ENCODE measurements at places on chromosomes 5 and 9. TPM values are rescaled to one million over a fixed set of nuclear protein-coding genes. Genes with fewer than 3 reads are reported as not detected.

DNA sequence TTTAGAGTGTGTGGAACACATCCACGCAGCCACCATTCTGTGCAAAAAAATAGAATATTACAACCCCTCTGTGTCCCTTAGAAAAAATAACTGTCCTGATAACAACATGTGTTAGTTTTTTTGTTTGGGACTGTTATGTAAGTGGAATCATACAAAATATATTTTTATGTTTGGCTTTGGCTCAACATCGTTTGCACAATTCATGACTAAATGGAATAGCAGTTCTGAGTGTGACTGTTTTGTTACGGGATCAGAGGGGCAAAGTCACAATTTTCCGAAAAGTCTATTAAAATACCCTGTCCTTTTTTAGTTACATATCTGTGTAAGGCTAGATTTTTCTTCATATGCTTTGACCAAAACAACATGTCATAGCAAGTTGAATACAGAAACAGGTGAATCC, 12.8 kb downstream of the MTREX start:
- peaks cover 11% of the 10 kb centered on the region for H3K36me3 ChIP-seq
- DNase-seq, result no peak
- no peaks in the 10 kb centered on the region for H3K4me1 ChIP-seq
- no peak overlapping the region for H3K27ac ChIP-seq
- no peak overlapping the region for H3K4me3 ChIP-seq
- H3K27me3 ChIP-seq, result no peaks in the 10 kb centered on the region

DNA sequence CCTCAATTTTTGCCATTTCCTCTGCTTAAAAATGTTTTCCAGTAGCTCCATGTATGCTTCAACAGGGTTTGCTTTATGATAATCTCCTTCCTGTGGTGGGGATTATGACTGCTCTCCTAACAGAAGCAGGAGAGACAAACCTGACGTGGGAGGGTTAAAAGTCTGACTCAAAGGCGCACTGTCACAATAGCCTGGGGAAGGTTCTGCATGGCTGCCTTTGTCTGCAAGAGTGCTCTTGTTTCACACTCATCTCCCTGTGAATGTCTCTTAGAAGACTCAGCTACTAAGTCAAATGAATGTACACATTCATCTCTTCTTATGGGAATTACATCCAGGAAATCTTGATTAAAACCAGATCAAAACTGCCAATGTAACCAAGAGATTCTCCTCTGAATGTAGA, 90.9 kb upstream of the MTAP start:
- H3K4me1 ChIP-seq, result no peaks in the 10 kb centered on the region
- H3K27ac ChIP-seq, result no peak overlapping the region
- H3K36me3 ChIP-seq, result no peaks in the 10 kb centered on the region
- H3K4me3 ChIP-seq, result no peak overlapping the region
- no peaks in the 10 kb centered on the region for H3K27me3 ChIP-seq
- no peak for DNase-seq

- no peak overlapping the region for H3K27ac ChIP-seq
- H3K27me3 ChIP-seq, result no peaks in the 10 kb centered on the region
- no peaks in the 10 kb centered on the region for H3K4me1 ChIP-seq
- DNase-seq, result no peak
- H3K4me3 ChIP-seq, result no peak overlapping the region
Observed at GRCh38 chr9:13816837-13817236, 497.1 kb downstream of the NFIB start.

DNA sequence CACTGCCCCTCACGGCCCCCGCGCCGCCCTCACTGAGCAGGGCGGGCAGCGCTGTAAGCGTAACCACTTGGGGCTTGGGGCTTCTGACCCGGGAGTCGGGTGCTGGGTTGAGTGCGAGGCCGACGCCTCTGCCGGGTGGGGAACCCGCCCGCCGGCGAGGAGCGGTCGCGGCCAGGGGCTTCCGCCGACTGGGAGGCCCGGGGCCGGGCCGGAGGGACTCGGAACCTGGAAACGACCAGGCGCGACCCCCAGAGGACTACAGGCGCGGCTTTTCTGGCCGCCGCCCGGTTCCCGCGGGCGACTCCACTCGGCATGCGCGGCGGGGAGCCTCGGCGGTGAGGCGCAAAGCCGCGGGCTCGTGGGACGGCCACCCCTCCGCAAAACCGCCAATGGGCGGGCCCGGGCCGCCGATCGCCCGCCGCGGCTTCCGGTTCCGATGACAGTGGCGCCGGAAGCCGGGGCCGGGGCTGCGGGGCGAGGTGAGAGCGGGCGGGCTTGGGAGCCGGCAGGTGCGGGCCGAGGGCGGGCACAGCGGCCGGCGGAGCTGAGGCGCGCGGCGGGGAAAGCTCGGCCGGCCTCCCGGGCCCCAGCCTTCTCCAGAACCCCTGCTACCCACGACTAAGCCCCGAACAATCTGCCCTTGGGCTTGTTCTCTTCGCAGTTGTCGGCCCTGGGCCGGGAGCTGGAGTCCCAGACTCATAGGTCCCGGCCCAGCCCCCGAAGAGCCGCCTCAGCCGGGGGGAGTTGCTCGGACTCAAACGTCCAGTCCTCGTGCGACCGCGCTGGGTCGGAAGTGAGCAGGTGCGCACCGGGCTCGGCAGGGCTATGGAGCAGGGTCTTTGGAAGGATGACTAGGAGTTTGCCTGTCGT, at the start of gene RMND5B:
Gene RMND5B, plus strand, starts transcription at position 439 of the 870 bp plus-strand sequence. CDS start 7,106 bp downstream, outside the sequence.
- peak within 1 kb of the TSS; percentile 80 for H3K27ac ChIP-seq
- peak within 1 kb of the TSS; percentile 66 for H3K4me3 ChIP-seq
- peak; percentile 74 for DNase-seq
- H3K27me3 ChIP-seq, result no peaks in the 10 kb centered on the region
- no peaks in the 10 kb centered on the region for H3K36me3 ChIP-seq
- H3K4me1 ChIP-seq, result peaks cover 7% of the 10 kb centered on the region

GRCh38 chr5:89351975-89352374, 469.0 kb upstream of the MEF2C start:
- no peaks in the 10 kb centered on the region for H3K36me3 ChIP-seq
- DNase-seq, result no peak
- no peaks in the 10 kb centered on the region for H3K27me3 ChIP-seq
- H3K27ac ChIP-seq, result no peak overlapping the region

GRCh38 chr9:8315211-8315610, 515.6 kb upstream of the DMAC1 start:
- H3K36me3 ChIP-seq, result no peaks in the 10 kb centered on the region
- no peaks in the 10 kb centered on the region for H3K4me1 ChIP-seq
- no peak overlapping the region for H3K4me3 ChIP-seq
- H3K27me3 ChIP-seq, result no peaks in the 10 kb centered on the region
- DNase-seq, result no peak

DNA sequence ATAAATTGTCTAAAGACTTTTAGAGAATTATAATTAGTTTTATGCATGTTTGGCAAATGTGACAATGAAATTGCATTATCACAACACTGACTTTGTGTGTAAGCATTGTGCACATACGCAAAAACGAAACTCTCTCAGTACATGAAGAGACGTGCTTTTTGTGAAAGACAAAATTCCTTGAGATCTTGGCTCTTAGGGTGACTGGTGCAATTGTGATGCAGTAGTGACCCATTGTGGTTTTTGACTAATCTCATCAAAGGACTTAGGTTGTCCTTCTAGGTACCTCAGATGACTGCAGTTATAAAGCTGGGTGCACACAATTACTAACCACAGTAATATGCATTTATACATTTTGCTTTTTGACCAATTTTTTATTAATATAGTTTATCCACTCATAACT, 25.3 kb upstream of the TYRP1 start:
- no peak overlapping the region for H3K27ac ChIP-seq
- DNase-seq, result no peak
- H3K36me3 ChIP-seq, result no peaks in the 10 kb centered on the region
- no peaks in the 10 kb centered on the region for H3K4me1 ChIP-seq
- no peak overlapping the region for H3K4me3 ChIP-seq

GRCh38 chr5:91189480-91190313, 193.4 kb downstream of the ARRDC3 start:
- no peaks in the 10 kb centered on the region for H3K4me1 ChIP-seq
- no peaks in the 10 kb centered on the region for H3K36me3 ChIP-seq
- H3K4me3 ChIP-seq, result no peak overlapping the region
- no peaks in the 10 kb centered on the region for H3K27me3 ChIP-seq

GRCh38 chr5:112257976-112258375, 161.1 kb downstream of the EPB41L4A start:
- no peak overlapping the region for H3K27ac ChIP-seq
- no peaks in the 10 kb centered on the region for H3K36me3 ChIP-seq
- no peak for DNase-seq
- no peaks in the 10 kb centered on the region for H3K4me1 ChIP-seq

- no peak overlapping the region for H3K4me3 ChIP-seq
- no peak overlapping the region for H3K27ac ChIP-seq
- no peaks in the 10 kb centered on the region for H3K36me3 ChIP-seq
- DNase-seq, result no peak
- H3K27me3 ChIP-seq, result no peaks in the 10 kb centered on the region
Observed at GRCh38 chr5:114447084-114447773, 85.4 kb downstream of the KCNN2 start.

DNA sequence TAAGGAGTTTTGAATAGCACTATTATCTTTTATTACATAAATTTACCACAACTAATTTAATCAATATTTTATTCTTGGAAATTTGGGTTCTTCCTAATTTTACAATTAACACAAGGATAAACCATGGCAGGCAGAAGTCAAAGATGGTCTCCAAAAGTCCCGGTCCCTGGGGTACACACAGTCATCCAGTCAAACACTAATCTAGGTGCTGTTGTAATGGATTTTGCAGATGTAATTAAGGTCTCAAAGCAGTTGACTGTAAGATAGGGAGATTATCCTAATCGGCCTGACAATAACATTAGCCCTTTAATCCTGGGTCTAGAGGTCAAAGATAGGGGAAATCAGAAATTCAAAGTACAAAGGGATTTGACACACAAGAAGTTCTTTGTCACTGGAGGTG, 57.5 kb upstream of the HTR1A start:
- no peaks in the 10 kb centered on the region for H3K4me1 ChIP-seq
- H3K4me3 ChIP-seq, result no peak overlapping the region
- H3K27ac ChIP-seq, result no peak overlapping the region
- no peaks in the 10 kb centered on the region for H3K27me3 ChIP-seq

DNA sequence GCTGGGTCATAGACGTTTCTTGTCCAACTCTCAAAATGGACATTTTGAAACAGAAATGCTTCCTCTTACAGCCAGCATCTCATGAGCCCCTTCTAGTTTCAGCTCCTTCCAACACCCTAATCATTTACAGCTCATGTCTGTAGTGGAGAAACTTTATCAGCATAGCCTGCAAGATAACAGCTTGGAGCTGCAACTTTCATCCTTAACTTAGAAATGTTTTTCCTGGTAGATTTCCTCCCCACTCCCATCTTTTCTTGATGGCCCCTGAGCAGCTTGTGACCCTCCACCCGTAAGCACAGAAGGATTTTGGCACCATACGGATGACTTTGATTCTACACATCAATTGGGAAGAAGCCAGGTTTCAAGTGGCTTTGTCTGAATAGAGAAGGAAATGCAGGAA, 53.5 kb upstream of the TGFBR1 start:
- no peaks in the 10 kb centered on the region for H3K27me3 ChIP-seq
- no peak for DNase-seq
- H3K36me3 ChIP-seq, result no peaks in the 10 kb centered on the region
- no peak overlapping the region for H3K27ac ChIP-seq

GRCh38 chr5:162240734-162241133, 173.2 kb downstream of the GABRG2 start:
- H3K36me3 ChIP-seq, result no peaks in the 10 kb centered on the region
- no peaks in the 10 kb centered on the region for H3K4me1 ChIP-seq
- DNase-seq, result no peak
- no peak overlapping the region for H3K27ac ChIP-seq
- H3K27me3 ChIP-seq, result no peaks in the 10 kb centered on the region

- H3K27ac ChIP-seq, result no peak overlapping the region
- no peaks in the 10 kb centered on the region for H3K4me1 ChIP-seq
- H3K4me3 ChIP-seq, result no peak overlapping the region
- H3K36me3 ChIP-seq, result no peaks in the 10 kb centered on the region
- H3K27me3 ChIP-seq, result no peaks in the 10 kb centered on the region
- no peak for DNase-seq
Observed at GRCh38 chr5:158943057-158943456, 156.7 kb downstream of the EBF1 start.

- H3K27me3 ChIP-seq, result no peaks in the 10 kb centered on the region
- no peak overlapping the region for H3K4me3 ChIP-seq
- no peaks in the 10 kb centered on the region for H3K4me1 ChIP-seq
- no peaks in the 10 kb centered on the region for H3K36me3 ChIP-seq
- no peak for DNase-seq
- H3K27ac ChIP-seq, result no peak overlapping the region
Observed at GRCh38 chr5:143108498-143109128, 294.9 kb downstream of the NR3C1 start.

GRCh38 chr5:1634337-1634661, 110.5 kb upstream of the LPCAT1 start:
- no peak for DNase-seq
- no peaks in the 10 kb centered on the region for H3K4me1 ChIP-seq
- no peaks in the 10 kb centered on the region for H3K27me3 ChIP-seq

DNA sequence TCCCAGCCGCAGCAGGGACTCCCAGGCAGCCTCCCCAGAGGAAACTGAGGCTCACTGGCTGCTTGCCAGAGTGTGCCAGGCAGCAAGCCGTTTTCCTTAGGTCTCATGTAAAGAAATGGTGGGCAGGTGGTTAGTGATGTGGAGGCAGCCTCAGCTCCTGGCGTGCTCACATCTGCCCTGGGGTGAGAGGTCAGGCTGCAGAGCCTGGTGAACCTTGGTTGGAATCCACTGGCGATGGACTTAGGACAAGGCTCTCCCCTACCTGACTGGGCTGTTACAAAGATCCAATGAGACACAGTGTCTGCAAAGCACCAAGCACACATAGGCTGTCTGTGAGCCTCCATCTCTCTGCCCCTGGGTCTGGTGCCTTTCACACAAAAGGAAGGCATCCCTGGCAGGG, 30.9 kb downstream of the LHX6 start:
- no peak for DNase-seq
- no peak overlapping the region for H3K4me3 ChIP-seq
- H3K27ac ChIP-seq, result no peak overlapping the region
- no peaks in the 10 kb centered on the region for H3K27me3 ChIP-seq

The TAL2 gene
- total RNA-seq, result 0.51 TPM

The PDZD2 gene
- 0.15 TPM for total RNA-seq

The PCDHGB3 gene
- total RNA-seq, result 0.18 TPM

The HAVCR2 gene
- 6.6 TPM for total RNA-seq

The TSSK1B gene
- not detected for total RNA-seq

The QRFP gene
- total RNA-seq, result not detected

The TEX48 gene
- total RNA-seq, result 0.86 TPM

The OR1J2 gene
- total RNA-seq, result not detected

The POLK gene
- 36.9 TPM for total RNA-seq

The MARCOL gene
- not detected for total RNA-seq

The CORO2A gene
- 5.1 TPM for total RNA-seq

The PTTG1 gene
- total RNA-seq, result 82.2 TPM

The CARD6 gene
- 1.8 TPM for total RNA-seq

The C5orf58 gene
- total RNA-seq, result not detected

All from CD8-positive, alpha-beta memory T cell (primary cell).